Stimulated activated CD8-positive, alpha-beta memory T cell treated with anti-CD3 and anti-CD28 coated beads, Interleukin-15, amount 100 ng/mL, for 48 hours (primary cell): ENCODE measurements at places on chromosomes 7 and 10.

GRCh38 chr7:107390916-107391315, 78.9 kb upstream of the GPR22 start:
- DNase-seq: no peak

GRCh38 chr7:8131694-8132605, 130.0 kb downstream of the ICA1 start:
- DNase-seq: no peak

DNA sequence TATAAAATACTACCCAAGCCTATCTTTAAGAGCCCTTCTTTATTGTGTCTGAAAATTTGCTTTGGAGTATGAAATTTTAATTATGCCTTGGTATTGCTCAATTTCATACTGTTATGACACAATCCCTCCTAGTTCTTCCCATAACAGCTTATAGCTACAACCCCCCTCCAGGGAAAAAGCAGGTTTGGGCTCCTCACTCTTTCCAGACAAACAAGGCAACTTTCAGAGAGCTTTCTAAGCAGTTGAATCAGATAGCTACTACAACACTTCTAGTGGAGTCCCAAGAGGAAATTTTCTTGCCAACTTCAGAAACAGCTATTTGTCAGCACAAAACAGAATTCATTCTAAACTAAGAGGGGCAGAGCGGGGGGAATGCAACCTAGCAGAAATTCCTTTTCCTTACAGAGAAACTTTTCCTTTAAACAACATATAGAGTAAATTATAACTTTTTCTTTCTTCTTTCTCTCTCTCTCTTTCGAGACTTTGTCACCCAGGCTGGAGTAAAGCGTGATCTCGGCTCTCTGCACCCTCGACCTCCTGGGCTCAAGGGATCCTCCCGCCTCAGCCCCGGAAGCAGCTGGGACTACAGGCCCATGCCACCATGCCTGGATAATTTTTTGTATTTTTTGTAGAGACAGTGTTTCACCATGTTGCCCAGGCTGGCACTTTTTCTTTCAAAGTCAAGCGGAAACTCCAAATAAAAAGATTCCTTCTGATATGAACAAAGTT, 26.0 kb upstream of the JMJD1C start:
- DNase-seq: no peak

- no peak for DNase-seq
These were observed 41.7 kb upstream of the UBE3C start for GRCh38 chr7:157097056-157097329.

GRCh38 chr10:51878695-51879094, 179.3 kb upstream of the CSTF2T start:
- no peak for DNase-seq

- no peak for DNase-seq
These were observed 198.3 kb downstream of the GRID1 start for GRCh38 chr10:86168256-86168655.

DNA sequence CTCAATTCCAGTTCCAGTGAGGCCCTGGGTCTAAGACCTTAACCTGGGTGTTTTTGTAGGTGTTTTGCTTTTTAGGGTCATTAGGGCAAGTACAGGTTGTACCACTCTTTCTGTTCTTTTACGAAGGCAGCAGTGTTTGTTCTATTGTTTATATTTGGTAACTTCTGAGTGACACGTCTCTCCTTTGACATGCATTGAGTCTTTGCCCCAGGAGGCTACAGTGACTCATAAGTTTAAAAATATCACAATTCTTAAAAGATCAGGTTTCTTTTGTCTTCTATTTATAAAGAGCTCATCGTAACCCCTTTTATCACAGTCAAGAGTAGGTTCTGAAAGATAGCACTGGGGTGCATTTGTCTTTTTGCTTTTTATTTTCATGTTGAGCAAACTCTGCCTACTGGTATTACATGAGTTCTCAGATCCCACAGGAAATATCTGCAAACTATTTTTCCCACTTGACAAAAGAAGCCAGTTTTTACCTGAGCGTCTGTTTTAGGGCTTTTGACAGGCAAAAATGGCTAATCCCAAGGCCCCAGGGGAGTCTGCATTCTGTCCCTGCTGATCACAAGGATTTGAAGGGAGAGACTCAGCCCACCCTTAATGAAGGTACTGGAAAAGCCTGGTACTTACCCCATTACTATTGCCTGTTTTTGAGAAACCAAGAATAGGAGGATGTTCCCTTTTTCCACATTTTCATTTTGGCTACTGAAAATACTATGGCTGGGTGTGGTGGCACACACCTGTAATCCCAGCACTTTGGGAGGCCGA, 7.9 kb downstream of the NUDT13 start:
- DNase-seq: no peak

DNA sequence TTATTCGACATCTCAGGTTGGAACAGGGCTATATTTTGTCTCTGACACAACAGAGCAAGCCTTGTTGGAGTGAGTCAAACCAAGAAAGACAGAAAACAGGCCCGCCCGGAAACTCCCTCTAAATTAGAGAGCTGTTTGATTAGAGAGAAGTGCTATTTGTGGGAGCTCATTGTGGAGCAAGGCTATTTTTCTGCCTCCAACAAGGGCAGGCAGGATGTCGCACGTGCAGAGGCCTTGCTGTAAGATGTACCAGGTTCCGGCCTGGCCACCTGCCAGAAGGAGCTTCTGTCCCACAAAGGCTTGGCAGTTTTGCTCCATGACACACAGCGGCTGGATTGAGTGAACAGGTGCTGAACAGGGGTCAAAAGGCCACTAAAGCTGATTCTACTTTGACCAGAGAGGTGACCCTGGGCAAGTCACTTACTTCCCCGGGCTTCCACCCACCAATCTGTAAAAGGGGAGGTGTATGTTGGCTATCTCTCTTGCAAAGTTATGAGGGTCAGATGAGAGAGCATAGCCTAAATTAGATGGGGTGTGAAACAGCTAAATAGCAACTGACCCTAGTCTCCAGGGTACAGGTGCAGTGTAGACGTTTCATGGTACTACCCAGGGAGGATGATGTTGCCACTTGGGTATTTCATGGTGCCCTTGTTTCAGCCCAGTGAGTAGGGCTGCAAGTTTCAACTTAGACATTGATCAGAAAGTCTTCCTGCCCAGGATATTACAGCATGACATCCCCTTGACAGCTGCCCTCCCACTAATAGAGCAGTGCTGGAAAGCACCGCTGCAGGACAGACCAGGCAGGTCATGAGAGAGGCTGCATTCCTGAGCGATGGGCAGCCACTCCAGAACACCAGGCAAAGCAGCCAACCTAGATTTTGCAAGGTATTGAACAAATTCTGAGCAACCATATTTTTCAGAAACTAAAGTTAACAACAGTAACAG, 62.0 kb downstream of the VSTM4 start:
- DNase-seq: no peak

DNA sequence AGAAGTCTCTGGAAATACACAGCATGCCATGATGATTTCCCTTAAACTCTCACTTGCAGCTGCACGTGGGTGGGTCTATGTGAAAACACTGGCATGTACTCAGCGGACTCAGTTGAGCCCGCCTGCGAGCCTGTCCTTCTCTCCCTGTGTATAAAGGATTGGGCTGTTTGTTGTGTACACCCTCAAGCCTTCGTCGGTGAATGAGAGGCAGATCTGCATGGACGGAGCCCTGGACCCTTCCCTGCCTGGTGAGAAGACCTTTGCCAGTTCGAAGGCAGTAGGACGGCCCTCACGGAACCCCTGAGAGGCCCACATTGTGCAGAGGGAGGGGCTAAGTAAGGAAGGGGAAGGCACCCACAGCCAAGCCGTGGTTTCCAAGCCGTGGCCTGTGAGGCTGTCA, 121.2 kb downstream of the WDFY4 start:
- DNase-seq: no peak

DNA sequence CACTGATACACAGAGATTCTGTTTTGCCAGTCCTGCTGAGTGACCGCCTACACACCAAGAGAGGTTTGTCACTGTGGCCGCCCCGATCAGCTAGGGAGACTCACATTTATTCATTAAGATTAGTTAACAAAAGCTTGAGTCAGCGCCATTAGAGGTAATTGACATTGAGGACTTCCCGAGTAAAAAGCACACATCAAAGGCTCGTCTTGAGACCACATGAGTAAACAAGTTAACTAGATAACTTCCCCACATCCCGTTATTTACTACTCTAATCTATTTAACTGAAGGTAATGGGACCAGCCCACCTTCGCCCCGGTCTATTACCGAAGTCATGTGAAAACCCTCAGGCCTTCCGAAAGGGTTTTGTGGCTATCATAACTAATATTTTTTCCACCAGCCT, 23.0 kb downstream of the SRRM3 start:
- no peak for DNase-seq

- no peak for DNase-seq
These were observed 32.1 kb downstream of the NRP1 start for GRCh38 chr10:33302208-33302829.

DNA sequence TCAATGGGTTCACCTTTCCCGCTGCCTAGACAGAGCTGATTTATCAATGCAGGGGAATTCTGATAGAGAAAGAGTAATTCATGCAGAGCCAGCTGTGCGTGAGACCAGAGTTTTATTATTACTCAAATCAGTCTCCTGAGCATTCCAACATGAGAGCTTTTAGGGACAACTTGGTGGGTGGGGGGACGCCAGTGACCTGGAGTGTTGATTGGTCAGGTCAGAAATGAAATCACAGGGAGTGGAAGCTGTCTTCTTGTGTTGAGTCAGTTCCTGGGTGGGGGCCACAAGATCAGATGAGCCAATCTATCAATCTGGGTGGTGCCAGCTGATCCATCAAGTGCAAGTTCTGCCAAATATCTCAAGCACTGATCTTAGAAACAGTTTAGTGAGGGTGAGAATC, 99.0 kb upstream of the CAV2 start:
- no peak for DNase-seq

- no peak for DNase-seq
These were observed 199.9 kb downstream of the ARHGAP12 start for GRCh38 chr10:31728698-31729224.

DNA sequence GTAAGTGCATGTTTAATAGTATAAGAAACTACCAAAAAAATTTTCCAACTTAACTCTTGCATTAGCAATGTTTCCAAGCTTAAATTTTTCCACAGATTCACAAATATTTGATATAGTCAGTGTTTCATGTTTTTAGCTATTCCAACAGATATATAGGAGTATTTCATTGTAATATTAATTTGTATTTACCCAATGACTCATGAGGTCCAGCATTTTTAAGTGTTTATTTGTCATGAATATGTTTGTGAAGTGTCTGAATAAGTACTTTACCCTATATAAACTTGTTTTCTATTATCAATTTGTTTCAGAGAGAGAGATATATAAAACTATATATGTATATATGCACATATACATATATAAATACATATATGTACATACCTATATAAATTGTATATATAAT, 71.0 kb downstream of the SEMA3D start:
- no peak for DNase-seq

GRCh38 chr7:77727936-77728701, 31.9 kb downstream of the RSBN1L start:
- DNase-seq: no peak

DNA sequence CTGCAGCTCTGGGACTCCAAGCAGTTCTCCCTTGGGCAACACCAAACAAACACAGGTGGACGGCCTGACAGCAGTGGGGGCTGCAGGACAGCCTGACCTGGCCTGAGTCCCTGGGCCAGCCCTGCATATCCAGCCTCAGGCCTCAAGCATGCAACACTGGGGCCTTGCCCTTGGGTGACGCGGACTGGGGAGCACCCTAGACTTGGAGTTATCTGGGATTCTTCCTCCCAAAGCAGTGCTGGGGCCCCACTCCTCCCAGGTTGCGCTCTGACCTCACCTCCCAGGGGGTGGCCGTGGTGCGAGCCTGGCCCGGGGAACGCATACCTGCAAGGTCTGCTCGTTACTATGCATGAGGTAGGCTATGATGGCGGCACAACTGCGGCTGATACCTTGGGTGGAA, 6.2 kb upstream of the TMEM120A start:
- no peak for DNase-seq

- DNase-seq: no peak
These were observed 435.3 kb upstream of the IGFBP3 start for GRCh38 chr7:46356371-46356770.

DNA sequence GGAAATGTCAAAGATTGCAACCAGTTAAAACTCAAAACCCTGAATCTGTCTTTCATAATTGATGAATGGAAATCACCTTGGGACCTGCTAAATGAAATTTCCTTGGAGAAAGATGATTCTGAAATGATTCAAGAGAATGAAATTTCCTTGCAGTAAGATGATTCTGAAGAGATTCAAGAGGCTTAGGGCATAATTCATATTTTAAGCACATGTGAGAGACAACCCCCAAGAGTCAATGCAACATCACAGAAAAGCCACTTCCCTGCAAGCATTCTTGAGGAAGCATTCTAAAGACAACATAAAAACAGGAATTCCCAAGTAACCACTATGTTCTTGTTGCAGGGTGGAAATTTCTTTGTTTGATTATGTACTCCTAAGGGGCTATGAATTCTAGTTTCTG, 113.7 kb downstream of the RELN start:
- DNase-seq: no peak

DNA sequence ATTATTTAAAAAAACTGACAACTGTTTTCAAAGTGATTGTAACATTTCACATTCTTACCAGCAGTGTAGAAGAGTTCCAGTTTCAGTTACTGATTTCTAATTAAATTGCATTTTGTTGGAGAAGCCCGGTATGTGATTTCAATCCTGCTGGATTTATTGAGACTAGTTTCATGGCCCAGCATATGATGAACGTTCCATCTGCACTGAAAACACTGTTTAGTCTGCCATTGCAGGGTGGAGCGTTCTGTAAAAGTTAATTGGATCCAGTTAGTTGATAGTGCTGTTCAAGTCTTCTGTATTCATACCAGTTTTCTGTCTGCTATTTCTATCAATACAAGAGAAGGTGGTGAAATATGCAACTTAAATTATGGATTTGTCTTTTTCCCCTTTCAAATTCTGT, 37.3 kb upstream of the CCNY start:
- no peak for DNase-seq

DNA sequence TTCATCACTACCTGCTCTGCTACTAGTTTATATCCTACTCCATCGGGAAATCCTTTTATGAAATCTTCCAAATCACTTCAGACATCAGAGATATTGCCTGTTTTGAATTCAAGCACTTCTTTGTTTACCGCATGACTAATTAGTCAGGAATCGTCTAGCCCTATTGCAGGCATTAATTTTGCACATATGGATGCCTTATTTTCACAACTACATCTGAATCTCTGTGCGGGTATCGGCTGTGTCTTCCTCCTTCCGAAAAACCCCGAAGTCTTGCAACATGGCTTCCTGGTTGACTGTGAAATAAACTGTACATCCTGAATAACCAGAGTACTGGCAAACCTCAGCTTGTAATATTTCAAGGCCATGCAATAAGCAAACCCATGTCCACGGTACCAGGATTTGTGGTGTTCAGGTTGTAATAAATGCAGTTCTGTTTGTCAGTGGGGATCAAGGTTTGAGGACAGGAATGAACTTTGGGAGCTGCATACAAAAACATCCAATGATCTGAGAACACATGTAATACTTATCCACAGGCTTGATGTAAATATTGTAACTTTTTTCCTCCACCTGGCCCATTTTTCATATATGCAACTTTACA, 642.1 kb downstream of the PARD3 start:
- no peak for DNase-seq

DNA sequence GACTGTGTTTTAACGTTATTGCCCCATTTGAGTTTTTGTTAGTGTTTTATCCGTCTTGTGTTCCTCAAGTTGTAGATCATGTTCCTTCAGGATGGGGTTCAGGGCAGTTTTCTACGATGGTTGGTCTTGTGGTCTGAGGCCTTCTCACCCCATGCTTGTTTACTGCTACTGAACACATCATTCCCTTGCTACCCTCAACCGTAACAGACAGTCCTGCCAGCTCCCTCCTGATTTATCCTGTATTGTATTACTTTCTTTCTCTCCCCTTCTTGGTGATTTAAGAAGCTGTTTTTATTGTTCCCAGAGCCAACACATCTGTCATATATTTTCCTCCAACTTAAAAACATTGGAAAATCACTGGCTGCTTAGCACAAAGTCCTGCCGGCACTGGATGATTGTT, 719.8 kb downstream of the INHBA start:
- DNase-seq: no peak
